Activated CD4-positive, alpha-beta memory T cell treated with anti-CD3 and anti-CD28 coated beads, Interleukin-2, amount 10 ng/mL, durations not matched to agents 7 days and 5 days (primary cell): ENCODE measurements at places on chromosomes 12 and 14. TPM values are rescaled to one million over a fixed set of nuclear protein-coding genes. Genes with fewer than 3 reads are reported as not detected.
A peak's percentile ranks its signal among the peaks of the same experiment; 100 is the strongest.

Gene GLI1
- total RNA-seq = 0.48 TPM

Gene PROX2
- not detected for total RNA-seq

Gene OR4E2
- total RNA-seq = 0.25 TPM

Gene TNFAIP2
- total RNA-seq = 0.20 TPM

Gene USP44
- 0.88 TPM for total RNA-seq

- no peak for DNase-seq
- no peak overlapping the region for H3K27ac ChIP-seq
- H3K27me3 ChIP-seq = no peaks in the 10 kb centered on the region
- no peaks in the 10 kb centered on the region for H3K36me3 ChIP-seq
- H3K4me1 ChIP-seq = no peaks in the 10 kb centered on the region
Observed at GRCh38 chr14:38158468-38158867, 49.2 kb upstream of the SSTR1 start.

DNA sequence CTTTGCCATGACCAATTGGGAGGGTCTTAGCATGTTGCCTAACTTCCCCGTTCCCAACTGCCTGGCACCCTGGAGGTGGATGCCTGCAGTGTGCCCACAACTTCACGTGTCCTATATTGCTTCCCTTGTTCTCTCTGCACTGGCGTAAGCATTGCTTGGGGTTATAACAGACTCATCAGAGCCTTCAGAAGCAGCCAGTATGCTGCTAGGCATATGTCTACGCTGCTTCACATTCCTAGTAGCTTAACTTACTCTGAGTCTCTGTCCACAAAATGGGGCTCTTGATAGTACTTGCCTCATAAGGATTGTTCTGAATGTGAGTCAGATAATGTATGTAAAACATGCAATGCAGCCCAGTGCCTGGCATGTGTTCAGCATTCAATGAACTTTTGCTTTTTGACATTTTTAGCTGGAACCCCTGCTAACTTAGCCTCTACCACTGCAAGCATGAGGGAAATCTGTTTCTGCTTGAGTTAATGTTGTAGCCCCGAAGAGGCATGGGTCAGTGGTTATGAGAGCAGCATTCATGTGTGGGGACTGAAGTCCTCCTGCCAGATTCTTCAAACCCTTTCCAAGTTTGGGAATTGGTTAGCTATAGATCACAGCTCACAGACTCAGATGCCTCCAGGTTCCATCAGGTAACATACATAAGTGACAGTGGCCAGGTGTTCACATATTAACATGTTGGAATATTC is 2.8 kb downstream of the SLC5A8 start:
- H3K36me3 ChIP-seq = no peaks in the 10 kb centered on the region
- H3K27me3 ChIP-seq = peaks cover 22% of the 10 kb centered on the region
- no peak overlapping the region for H3K4me3 ChIP-seq
- no peak for DNase-seq

GRCh38 chr12:14240873-14241220 is 124.6 kb upstream of the ATF7IP start:
- H3K27ac ChIP-seq = peak overlapping the region; percentile 75
- no peaks in the 10 kb centered on the region for H3K27me3 ChIP-seq
- DNase-seq = no peak
- H3K36me3 ChIP-seq = peaks cover 25% of the 10 kb centered on the region
- H3K4me1 ChIP-seq = peaks cover 25% of the 10 kb centered on the region
- H3K4me3 ChIP-seq = peak overlapping the region; percentile 62

DNA sequence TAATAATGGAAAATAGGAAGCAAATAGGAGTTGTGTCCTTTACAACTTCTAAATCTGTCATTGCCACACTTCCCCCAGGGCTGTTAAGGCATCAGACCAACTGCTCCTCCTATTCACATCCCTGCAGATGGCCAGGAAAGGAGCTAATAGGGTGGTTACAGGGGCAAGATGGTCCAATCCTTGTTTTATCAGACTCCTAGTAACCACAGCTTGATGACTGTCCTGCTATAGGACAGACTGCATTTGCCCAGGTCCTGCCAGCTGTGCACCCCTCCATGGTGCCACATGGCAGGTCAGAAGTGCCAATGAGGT is 10.9 kb upstream of the KRT2 start:
- no peak for DNase-seq
- H3K4me1 ChIP-seq = peaks cover 10% of the 10 kb centered on the region
- no peak overlapping the region for H3K27ac ChIP-seq
- H3K36me3 ChIP-seq = no peaks in the 10 kb centered on the region

DNA sequence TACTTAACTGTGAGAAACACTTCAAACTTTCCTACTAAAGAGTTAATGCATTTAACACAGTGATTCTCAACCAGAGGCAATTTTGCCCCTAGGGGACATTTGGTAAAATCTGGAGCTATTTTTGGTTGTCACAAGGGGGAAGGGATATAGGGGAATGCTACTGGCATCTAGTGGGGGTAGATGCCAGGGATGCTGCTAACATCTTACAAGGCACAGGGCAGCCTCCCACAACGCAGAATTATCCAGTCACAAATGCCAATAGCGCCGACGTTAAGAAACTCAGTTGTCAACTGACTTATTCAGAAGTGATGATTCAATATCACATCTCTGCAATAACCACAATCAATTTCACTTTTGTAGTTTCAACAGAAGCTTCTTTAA is 2.0 kb downstream of the EEA1 start:
- peak; percentile 35 for DNase-seq
- peaks cover 16% of the 10 kb centered on the region for H3K27me3 ChIP-seq
- peak overlapping the region; percentile 80 for H3K4me3 ChIP-seq
- H3K27ac ChIP-seq = peak overlapping the region; percentile 71
- H3K4me1 ChIP-seq = peaks cover 32% of the 10 kb centered on the region

DNA sequence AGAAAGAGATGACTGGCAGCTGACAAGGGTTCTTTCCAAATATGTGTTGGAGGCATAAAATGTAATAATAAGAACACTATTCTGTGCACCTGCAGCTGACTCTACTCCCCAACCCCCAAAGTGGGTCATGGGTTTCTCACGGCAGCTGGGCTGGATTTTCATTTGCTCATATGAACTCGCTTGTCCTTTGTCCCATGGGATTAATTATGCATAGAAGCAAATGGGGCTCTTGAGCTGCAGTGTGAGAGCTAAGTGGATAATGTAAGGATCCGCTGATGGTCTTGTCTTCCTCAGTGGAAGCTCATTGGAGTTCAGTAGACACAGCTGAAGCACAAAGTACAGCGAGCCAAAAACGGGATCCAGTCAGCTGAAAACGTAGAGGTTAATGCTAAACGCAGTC is 46.3 kb downstream of the TTC8 start:
- no peaks in the 10 kb centered on the region for H3K4me1 ChIP-seq
- no peak for DNase-seq
- H3K27ac ChIP-seq = no peak overlapping the region
- no peaks in the 10 kb centered on the region for H3K36me3 ChIP-seq

GRCh38 chr14:79483477-79484388 is 727.6 kb downstream of the DIO2 start:
- no peak overlapping the region for H3K27ac ChIP-seq
- H3K27me3 ChIP-seq = no peaks in the 10 kb centered on the region
- no peak for DNase-seq
- no peak overlapping the region for H3K4me3 ChIP-seq

- no peak overlapping the region for H3K4me3 ChIP-seq
- H3K36me3 ChIP-seq = no peaks in the 10 kb centered on the region
- no peaks in the 10 kb centered on the region for H3K27me3 ChIP-seq
- H3K27ac ChIP-seq = no peak overlapping the region
Observed at GRCh38 chr12:58701536-58701935, 218.8 kb downstream of the LRIG3 start.

DNA sequence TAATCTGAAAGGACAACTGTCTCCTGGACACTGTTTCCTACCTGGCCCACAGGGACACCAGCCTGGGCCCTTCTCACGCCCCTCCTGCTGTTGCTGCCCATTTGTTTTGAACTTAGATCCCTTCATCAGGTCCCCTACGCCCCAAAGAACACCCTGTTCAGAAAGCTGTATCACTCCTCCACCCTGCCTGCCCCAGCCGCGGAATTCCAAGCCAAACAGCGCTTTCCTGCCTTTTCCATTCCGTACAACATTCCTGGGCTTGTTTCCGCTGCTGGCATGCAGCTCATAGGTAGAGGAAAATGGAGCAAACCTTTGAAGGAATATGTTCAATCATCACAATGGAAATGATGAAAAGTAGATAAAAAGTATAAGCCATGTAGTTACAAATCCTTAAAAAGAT is 12.8 kb upstream of the GSG1 start:
- peaks cover 24% of the 10 kb centered on the region for H3K27me3 ChIP-seq
- H3K4me1 ChIP-seq = peaks cover 3% of the 10 kb centered on the region
- H3K27ac ChIP-seq = no peak overlapping the region
- no peak overlapping the region for H3K4me3 ChIP-seq

GRCh38 chr12:49536526-49537071 is 2.2 kb upstream of the KCNH3 start:
- no peak overlapping the region for H3K4me3 ChIP-seq
- H3K4me1 ChIP-seq = peaks cover 21% of the 10 kb centered on the region
- no peaks in the 10 kb centered on the region for H3K36me3 ChIP-seq
- peaks cover 47% of the 10 kb centered on the region for H3K27me3 ChIP-seq
- no peak overlapping the region for H3K27ac ChIP-seq
- no peak for DNase-seq

- no peak overlapping the region for H3K4me3 ChIP-seq
- H3K27ac ChIP-seq = no peak overlapping the region
- no peaks in the 10 kb centered on the region for H3K36me3 ChIP-seq
- no peaks in the 10 kb centered on the region for H3K4me1 ChIP-seq
- DNase-seq = no peak
Observed at GRCh38 chr14:23660290-23661226, 24.4 kb downstream of the DHRS2 start.

DNA sequence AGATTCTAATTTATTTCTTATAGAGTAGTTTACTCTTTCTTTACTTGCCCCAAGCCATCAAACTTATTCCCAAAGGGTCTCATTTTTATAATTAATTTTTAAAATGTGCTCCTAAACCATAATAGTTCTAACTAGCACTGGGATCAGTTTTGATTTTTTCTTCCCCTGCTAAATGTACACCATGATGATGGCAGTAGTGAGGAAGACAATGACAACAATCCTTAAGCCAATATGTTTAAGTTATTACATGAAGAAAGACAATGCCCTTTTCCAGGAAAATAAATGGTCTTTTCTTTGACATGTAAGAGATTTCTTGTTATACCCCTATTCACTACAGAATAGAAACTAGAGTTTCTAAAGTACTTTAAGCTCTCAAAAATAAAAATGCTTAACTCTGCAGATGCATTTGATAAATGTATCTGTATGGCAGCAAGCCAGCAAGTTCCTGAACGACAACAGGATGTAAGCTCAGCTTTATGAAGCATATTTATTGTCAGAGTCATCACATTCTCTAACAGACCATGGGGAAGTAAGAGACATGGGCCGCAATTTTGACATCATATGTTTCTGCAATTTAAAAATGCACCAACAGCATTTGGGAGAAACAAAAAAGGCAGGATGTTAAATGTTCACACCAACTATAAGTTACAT is 36.0 kb upstream of the SNX6 start:
- no peaks in the 10 kb centered on the region for H3K36me3 ChIP-seq
- H3K27me3 ChIP-seq = no peaks in the 10 kb centered on the region
- peak overlapping the region; percentile 92 for H3K27ac ChIP-seq
- peak overlapping the region; percentile 16 for H3K4me3 ChIP-seq

GRCh38 chr14:99612738-99613330 is 8.8 kb upstream of the CCDC85C start:
- H3K27ac ChIP-seq = no peak overlapping the region
- no peaks in the 10 kb centered on the region for H3K4me1 ChIP-seq
- H3K36me3 ChIP-seq = no peaks in the 10 kb centered on the region

GRCh38 chr12:108683906-108684556 is 47.3 kb downstream of the CORO1C start:
- H3K27me3 ChIP-seq = no peaks in the 10 kb centered on the region
- no peak overlapping the region for H3K27ac ChIP-seq
- H3K36me3 ChIP-seq = peaks cover 5% of the 10 kb centered on the region
- no peak overlapping the region for H3K4me3 ChIP-seq
- H3K4me1 ChIP-seq = peaks cover 29% of the 10 kb centered on the region
- DNase-seq = no peak

DNA sequence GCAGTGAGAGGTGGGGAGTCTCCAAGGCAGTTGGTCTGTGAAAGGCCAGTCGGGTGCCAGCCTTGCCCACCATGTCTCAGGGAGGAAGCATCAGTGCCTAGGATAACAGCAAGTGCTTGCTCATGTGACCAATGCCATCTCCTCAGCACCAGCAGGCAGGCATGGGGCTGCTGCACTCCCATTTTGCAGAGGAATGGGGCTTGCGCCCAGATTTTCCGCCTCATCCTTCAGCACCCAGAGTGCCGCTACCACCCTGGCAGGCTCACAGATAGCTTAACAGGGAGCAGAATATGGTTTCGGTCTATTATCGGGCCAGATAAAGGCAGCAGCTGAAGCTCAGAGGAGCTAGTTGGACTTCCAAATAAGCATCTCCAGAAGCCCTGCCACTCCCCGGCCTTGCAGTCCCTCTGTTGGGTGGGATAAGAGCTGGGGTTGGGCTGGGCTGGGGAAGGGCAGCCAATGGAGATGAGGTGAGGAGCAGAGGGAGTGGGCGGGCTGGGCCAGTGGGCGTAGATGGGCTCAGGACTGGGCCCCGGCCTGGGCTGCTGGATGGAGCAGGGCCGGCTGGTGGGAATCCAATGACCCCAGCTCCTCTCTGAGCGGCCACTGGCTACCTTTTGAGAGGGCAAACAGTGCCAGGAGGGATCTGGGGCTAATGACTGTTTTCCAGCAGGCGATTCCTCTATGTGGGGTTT is 8.4 kb upstream of the KRT80 start:
- H3K27me3 ChIP-seq = peaks cover 23% of the 10 kb centered on the region
- no peak overlapping the region for H3K27ac ChIP-seq
- no peak overlapping the region for H3K4me3 ChIP-seq
- peaks cover 10% of the 10 kb centered on the region for H3K4me1 ChIP-seq
- no peak for DNase-seq
- no peaks in the 10 kb centered on the region for H3K36me3 ChIP-seq

- peaks cover 70% of the 10 kb centered on the region for H3K4me1 ChIP-seq
- no peak for DNase-seq
- H3K4me3 ChIP-seq = no peak overlapping the region
- no peak overlapping the region for H3K27ac ChIP-seq
Observed at GRCh38 chr14:89279649-89280232, 137.3 kb downstream of the FOXN3 start.

DNA sequence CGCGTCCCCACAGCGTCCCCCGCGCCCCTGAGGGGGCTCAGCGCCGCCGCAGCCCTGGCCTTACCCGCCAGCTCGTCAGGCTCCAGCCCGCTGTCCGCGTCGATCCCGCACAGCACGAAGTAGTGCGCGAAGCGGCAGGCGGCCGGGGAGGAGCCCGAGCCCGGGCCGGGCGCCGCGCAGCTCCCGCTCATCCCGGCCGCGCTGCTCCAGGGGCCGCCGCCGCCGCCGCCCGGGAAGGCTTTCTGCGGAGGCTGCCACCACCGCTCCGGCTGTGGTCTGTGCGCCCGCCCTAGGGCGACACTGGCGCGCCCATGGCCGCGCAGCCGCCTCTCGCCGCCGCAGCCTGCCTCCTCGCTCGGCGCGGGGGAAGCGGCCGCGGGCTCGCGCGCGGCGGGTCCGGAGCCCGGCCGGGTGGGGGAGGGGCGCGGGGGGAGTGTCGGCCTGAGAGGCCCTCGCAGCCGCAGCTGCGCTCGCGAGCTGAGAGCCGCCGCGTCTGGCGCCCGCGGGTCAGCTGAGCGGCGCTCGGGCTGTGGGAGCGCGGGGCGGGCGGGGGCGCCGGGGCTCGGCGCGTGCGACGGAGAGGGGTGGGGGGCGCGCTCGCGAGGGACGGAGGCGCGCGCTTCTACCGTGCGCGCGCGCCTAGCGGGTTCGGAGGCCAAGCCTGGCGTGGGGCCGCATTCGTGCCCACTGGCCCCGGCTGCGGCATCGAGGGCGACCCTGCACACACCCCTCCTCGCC is at the start of gene DENND5B:
DENND5B (minus strand) TSS at position 495 of the 738 bp plus-strand sequence; CDS start at position 191, 304 bp downstream.
- peaks cover 10% of the 10 kb centered on the region for H3K4me1 ChIP-seq
- H3K4me3 ChIP-seq = peak within 1 kb of the TSS; percentile 71
- H3K36me3 ChIP-seq = no peaks in the 10 kb centered on the region
- peak; percentile 19 for DNase-seq

GRCh38 chr12:75505706-75506312 is 5.6 kb downstream of the KRR1 start:
- no peak overlapping the region for H3K27ac ChIP-seq
- H3K27me3 ChIP-seq = no peaks in the 10 kb centered on the region
- peaks cover 38% of the 10 kb centered on the region for H3K36me3 ChIP-seq
- H3K4me1 ChIP-seq = peaks cover 28% of the 10 kb centered on the region
